ENCODE measurements at places on chromosomes 16 and 17.

GRCh38 chr17:49575679-49576087, at the start of gene NXPH3:
NXPH3 (plus strand) TSS chr17:49575871; CDS start chr17:49576220, 349 bp downstream.
- ATAC-seq, result peak; percentile 71

- ATAC-seq, result no peak
Observed at GRCh38 chr17:21146362-21147015, 19.7 kb downstream of the DHRS7B start.

GRCh38 chr17:34633351-34633750, 54.0 kb downstream of the TMEM132E start:
- no peak for ATAC-seq

DNA sequence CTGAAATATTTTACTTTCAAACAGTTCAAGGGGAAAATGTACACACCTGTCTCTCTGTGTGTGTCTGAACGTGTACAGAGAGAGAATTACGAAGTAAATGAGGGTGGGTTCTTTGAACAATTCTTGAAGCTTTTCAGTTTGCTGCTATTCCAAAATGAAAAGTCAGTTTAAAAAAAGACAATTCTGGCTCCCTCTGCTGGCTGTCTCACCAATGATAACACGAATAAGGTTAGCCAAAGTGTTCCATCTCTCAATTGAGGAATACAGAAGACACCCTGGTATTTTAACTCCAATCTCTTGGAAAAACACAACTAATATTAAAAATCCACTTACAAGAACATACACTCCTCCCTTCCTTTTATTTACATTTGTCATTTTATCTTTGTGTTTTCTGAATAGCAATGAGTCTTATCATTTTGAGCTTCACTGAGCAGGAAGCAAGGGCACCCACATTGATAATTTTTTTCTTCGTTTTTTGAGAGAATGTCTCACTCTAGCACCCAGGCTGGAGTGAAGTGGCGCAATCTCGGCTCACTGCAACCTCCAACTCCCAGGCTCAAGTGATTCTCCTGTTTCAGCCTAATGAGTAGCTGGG, 20.5 kb downstream of the EFTUD2 start:
- no peak for ATAC-seq

- peak; percentile 48 for ATAC-seq
Observed at GRCh38 chr16:3020604-3021448, 658 bp downstream of the TNFRSF12A start.

- ATAC-seq, result no peak
Observed at GRCh38 chr17:44235583-44235936, 16.1 kb upstream of the UBTF start.

- no peak for ATAC-seq
Observed at GRCh38 chr17:3744014-3744413, 20.3 kb downstream of the HASPIN start.

- ATAC-seq, result no peak
Observed at GRCh38 chr17:14427900-14428647, 127.2 kb downstream of the HS3ST3B1 start.

- ATAC-seq, result no peak
Observed at GRCh38 chr16:78001451-78002025, 20.8 kb upstream of the CLEC3A start.

DNA sequence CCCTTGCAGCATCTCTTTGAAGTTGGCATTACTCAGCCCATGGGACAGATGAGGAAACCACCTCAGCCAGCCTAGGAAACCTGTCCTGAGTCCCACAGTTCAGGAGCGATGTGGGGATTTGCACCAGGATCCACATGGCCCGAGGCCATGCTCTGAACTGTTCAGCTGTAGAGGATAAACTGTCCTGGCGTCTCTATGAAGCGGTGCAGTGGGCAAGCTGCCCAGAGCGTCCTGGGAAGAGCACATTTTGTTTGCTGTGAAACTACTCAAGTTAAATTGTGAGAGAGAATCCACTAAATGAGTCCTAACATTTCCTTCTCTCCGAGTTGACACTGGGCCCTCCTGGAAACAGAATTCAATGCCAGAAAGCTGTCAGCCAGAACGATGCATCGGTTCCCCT, 276.6 kb upstream of the TNRC6C start:
- ATAC-seq, result no peak

- ATAC-seq, result no peak
Observed at GRCh38 chr17:75032720-75033280, 14.0 kb downstream of the ATP5PD start.

GRCh38 chr16:26976873-26977272, 89.9 kb upstream of the C16orf82 start:
- peak; percentile 88 for ATAC-seq

- no peak for ATAC-seq
Observed at GRCh38 chr17:67606471-67606870, 111.3 kb upstream of the NOL11 start.

DNA sequence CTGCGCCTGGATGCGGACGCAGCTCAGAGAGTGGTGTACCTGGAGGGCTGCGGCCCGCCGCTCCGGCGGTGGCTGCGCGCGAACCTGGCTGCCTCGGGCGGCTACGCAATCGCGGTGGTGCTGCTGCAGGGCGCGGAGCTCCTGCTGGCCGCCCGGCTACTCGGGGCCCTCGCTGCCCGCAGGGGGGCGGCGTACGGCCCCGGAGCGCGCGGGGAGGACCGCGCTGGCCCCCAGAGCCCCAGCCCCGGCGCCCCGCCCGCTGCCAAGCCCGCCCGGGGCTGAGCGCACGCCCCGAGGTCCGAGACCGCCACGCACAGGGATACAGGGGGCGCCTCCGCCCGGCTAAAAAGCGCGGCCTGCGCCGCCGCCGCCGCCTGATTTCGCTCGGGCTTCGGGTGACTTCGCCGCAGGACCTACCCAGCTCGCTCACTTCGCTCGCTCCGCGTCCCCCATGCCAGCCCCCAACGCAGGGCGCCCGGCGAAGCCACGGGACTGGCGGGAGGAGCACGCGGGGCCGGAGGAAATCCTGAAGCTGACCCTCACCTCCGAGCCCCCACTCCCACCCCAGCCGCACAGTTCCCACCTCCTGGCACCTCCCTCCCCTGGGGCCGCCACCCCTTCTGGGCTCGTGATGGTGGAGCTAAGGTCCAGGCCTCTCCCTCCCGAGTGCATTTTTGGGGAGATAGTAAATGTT, 8.2 kb downstream of the PDE6G start:
- ATAC-seq, result no peak
